ENCODE measurements at places on chromosomes 3 and 15. TPM values are rescaled to one million over a fixed set of nuclear protein-coding genes. Genes with fewer than 3 reads are reported as not detected.

DNA sequence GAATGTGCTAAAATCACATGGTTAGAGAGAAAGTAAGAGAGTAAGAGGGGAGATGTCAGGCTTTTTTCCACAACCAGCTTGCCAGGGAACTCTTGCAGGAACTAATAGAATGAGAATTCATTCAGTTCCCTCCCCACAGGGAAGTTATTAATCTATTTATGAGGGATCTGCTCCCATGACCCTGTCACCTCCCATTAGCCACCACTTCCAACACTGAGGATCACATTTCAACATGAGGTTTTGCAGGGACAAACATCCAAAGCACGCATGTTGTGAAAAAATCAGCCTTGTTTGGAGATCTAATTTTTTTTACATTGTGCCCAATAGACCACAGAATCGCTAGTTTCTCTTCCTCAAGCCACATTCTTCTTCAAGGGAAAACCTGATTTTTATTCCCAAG lies 904.0 kb downstream of the TBL1XR1 start:
- no peak for DNase-seq

Gene PHLDB2
- 8.3 TPM for total RNA-seq

Gene SI
- total RNA-seq = not detected

GRCh38 chr3:191254098-191254873 lies 55.2 kb downstream of the OSTN start:
- no peak for DNase-seq

DNA sequence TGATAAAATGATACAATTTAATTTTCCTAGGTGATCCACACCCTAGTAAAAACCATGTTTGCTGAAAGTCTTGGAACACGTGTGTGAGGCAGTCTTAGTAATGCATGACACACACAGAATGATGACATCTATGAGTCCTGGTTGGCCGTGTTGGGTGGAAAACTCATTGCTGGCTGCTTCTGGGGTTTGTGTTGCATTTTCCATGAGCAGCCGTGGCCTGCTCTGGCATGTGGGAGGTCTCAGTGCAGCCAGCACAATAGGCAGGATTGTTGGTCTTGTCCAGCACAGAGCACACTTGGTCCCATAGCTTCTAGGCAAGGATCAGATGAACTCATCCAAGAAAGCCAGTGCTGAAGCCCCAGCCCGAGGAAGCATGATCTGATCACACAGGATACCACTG lies 172.8 kb upstream of the UBE3A start:
- no peak for DNase-seq

- no peak for DNase-seq
Observed at GRCh38 chr15:66795851-66796250, 93.8 kb downstream of the SMAD6 start.

DNA sequence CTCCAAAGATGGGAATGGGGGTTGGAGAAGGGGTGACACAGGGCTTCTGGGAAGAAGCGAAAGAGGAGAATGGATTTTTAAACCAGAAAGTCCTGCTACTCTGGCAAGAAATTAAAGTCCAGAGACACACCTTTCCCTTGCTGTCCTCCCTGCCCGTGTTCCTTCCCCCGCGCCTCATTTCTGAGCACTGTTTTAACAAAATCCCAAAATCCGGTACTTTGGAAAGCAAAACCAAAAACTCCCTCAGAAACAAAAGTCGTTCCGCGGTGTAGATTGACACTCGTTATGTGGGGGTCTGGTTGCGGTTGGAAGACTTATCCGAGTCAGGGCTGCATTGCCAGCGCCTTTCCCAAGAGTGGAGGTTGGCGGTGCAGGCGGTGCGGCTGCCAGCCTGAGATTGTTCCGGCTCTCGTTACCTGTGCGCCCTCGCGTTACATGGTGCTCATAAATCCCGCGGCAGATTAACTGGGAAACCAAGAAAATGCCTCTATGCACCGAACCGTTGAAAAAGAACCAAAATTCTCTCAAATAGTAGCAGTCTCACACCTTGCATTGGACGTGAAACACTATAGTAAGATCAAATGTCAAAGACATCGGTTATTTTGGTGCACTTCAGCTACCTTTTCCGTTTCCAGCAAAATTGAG lies 217.7 kb downstream of the MEIS2 start:
- DNase-seq = no peak

GRCh38 chr3:191680989-191681597 lies 220.1 kb downstream of the PYDC2 start:
- no peak for DNase-seq

Gene KBTBD12
- not detected for total RNA-seq

- DNase-seq = no peak
Observed at GRCh38 chr3:109005443-109005842, 51.8 kb upstream of the GUCA1C start.

DNA sequence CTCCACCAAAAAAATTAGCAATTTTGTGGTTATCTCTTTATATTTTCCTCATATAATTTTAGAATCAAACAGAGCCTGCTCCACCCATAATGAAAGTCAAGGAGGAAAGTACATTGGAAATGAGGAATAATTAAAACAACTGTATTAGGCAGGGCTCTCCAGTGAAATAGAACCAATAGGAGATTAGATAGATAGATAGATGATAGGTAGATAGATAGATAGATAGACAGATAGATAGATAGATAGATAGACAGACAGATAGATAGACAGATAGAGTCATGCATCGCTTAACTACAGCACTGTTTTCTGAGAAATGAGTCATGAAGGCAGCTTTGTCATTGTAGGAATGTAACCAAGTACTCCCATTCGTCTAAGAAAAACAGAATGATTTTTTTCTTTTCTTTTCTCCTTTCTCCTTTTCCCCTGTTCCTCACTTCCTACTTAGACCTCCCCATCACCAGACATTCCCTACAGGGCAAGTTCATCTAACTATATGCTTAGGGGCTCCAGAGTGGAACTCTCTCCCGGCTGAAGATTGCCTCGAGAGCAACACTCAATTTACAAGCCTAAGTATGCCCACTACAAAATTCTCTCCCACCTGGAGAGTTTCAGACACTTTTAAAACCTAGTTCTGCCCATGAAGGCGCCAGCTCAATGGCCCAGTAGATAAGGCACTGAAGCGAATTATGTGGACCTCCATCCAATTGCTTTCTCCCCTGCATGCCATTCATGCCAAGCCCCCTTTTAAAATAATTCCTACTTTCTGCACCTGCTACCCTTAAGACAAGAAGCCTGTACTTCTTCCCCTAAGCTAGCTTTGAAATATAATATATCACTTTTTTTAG lies 53.3 kb upstream of the LIPC start:
- DNase-seq = no peak

Gene ARHGEF26
- total RNA-seq = 2.9 TPM

Gene H1-8
- total RNA-seq = not detected

- no peak for DNase-seq
Observed at GRCh38 chr3:40753291-40753770, 228.6 kb downstream of the ZNF621 start.

GRCh38 chr3:8865697-8866096 lies 96.3 kb upstream of the OXTR start:
- no peak for DNase-seq

GRCh38 chr15:72168131-72168807 lies 29.3 kb downstream of the GRAMD2A start:
- DNase-seq = no peak

Gene ABTB1
- 1.6 TPM for total RNA-seq

Gene GPR176
- total RNA-seq = 1.0 TPM

Gene PAQR5
- 8.8 TPM for total RNA-seq

GRCh38 chr15:63322541-63322940 lies 45.1 kb downstream of the APH1B start:
- no peak for DNase-seq

Gene EIF1B
- 29.2 TPM for total RNA-seq

Gene GP9
- total RNA-seq = not detected

- DNase-seq = no peak
Observed at GRCh38 chr15:85745023-85745422, 49.7 kb downstream of the KLHL25 start.

Gene UBA3
- 61.7 TPM for total RNA-seq

Gene IMPG2
- total RNA-seq = not detected

- DNase-seq = no peak
Observed at GRCh38 chr3:62370112-62370857, 3.1 kb downstream of the FEZF2 start.

DNA sequence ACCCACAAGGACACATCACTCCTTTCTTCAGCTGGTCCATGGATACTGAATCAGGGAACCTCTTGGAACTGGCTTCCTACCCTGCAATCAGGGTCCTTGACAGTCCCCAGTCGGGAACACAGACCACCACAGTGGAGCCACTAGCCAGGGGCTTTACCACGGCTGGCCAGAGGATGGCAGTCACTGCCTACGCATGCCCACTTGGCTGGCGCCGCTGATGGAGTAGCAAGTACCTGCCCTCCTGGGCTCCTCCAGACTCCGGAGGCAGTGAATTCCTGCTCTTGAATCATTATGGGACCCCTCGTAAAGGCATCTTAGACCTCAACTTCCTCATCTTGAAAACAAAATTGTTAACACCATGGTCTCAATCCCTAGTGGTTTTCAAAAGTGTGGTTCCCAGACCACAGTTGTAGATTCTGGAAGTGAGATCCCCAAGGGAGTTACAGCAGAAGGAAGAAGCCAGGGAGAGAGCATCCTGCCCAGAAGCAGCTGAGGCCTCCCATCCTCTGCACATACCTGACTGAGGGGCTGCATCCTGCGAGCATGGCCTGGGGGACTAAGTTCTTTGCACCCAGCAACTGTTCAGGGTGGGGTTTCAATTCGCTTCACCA lies 9.1 kb upstream of the SKIC8 start:
- peak; percentile 50 for DNase-seq

Gene UROC1
- total RNA-seq = not detected

Gene LIPH
- 6.0 TPM for total RNA-seq

Gene SAXO2
- not detected for total RNA-seq

Gene TEX55
- not detected for total RNA-seq

- no peak for DNase-seq
Observed at GRCh38 chr3:8215821-8216220, 285.8 kb upstream of the LMCD1 start.

DNA sequence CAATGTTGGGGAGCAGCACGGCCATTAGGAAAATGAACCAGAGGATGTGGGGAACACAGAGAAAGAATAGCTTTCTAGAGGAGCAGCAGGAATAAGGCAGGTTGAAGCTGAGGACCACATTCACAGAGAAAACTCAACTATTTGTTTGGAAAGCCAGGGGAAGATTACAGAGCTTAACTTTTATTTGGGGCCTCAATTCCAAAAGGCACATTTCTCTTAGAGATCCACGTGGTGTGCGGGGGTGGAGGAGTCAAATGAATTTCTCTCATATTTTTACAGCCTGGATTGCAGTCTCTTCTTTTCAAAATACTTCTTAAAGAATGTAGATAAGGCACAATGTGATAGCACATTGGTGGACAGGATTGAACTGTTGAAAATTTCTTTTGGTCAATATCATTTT lies 253.7 kb downstream of the ROBO1 start:
- no peak for DNase-seq
